ENCODE measurements at places on chromosomes 3 and 15.

- peak; percentile 45 for DNase-seq
These were observed 907 bp downstream of the PLXNA1 start for GRCh38 chr3:126983653-126984390.

GRCh38 chr3:184832044-184832443, 20.1 kb downstream of the VPS8 start:
- no peak for DNase-seq

- DNase-seq, result no peak
These were observed 29.1 kb downstream of the HDAC11 start for GRCh38 chr3:13509059-13509815.

DNA sequence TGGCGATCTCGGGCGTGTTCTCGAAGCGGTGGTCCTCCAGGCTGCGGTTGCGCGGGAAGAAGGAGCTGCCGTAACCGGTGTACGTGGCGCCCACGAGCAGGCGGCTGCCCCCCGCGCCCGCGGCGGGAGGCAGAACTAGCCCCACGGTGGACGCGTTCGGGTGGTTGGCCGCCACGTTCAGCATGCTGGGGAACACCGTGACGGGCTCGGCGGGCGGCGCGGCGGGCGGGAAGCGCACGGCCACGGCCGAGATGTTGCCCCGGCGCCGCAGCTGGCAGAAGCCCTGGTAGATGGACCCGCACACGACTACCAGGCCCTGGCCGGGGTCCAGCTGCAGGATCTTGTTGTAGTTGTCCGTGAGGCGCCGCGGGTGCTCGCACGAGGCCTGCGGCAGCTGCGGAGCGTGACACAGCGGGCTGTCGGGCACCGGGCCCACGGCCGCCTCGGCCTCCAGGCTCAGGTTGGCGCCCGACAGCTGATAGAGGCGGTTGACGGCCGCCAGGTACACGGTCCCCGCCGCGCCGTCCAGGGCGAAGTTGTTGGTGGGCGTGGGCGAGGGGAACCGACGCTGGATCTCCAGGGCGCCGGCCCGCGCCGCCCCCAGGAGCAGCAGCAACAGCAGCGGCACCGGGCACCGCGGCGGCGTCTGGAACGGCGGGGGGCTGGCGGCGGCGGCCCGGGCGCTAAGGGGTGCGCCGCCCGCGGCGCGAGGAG, 397 bp downstream of the PLXND1 start:
- DNase-seq, result no peak

GRCh38 chr3:13878281-13879101, 1.4 kb downstream of the WNT7A start:
- no peak for DNase-seq

DNA sequence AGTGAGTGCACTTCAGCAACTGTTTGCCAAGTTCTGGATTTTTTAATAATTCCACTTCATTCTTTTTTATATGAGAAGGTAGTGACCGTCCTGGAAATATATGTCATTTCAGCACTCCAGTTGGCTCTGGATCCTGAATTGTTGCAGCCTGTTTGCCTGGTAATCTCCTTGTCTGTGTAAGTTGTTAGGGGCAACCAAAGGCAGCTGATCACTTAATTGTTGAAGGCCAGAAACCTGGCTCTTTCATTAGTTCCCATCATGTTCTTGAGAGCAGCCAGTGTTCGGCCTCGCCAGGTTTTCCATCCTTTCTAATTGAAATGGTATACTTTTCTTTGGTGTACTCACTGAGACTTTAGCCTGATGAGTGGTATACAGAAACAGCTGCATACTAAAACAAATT, 168.6 kb downstream of the SOX2 start:
- DNase-seq, result no peak

DNA sequence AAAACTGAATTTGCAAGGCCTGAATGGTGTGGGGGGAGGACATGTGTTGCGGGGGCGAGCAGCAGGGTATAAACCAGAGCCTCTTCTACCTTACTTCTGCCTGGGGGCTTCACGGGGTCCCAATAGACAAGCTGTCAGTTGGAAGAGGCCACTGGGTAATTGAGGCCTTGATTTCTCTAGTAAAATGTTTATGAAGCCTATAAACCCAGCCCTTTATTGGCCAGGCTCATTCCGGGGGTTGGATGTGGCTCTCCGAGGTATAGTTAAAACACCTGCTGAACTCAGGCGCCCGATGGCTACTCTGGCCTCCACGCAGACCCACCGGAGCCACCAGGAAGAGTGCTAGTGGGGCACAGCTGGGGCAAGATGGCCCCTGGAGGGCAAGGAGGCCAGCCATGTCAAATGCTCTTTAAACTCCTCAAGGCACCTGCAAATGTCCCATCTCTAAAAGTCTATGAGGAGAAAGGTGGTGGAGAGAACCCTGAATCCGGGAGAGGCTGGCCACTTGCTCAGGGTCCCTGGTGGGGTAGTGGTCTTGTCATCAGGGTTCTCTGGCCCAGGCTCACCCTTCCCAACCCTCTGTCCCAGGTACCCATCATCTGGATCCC, 34.3 kb downstream of the IGDCC3 start:
- DNase-seq, result no peak

GRCh38 chr3:138916824-138917223, 30.1 kb downstream of the FOXL2 start:
- no peak for DNase-seq

DNA sequence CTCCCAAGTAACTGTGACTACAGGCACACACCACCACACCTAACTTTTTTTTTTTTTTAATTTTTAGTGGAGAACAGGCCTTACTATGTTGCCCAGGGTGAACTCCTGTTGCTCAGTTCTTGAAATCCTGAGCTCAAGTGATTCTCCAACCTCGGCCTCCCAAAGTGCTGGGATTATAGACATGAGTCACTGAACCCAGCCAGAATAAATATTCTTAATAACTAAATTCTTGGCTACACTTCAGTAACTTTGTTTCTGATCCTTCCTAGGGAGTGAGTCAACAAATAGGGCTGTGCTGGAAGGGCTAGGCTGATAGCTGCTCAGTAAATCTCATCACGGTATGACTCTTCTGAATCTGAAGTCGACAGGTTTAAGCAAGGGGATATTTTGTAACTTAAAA, 56.6 kb downstream of the P3H2 start:
- no peak for DNase-seq

DNA sequence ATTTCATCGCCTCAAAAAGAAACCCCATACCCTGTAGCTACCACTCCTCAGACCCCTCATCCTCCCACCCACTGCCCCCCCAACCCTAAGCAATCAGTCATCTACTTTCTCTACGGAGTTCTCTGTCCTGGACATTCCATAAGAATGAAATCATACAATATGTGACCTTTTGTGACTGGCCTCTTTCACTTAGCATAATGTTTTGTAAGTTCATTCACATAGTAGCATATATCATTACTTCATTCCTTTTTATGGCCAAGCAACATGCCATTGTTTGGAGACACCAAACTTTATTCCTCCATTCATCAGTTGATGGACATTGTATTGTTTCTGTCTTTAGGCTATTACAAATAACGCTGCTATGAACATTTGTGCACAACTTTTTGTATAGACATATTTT, 64.2 kb downstream of the TNIK start:
- DNase-seq, result no peak

DNA sequence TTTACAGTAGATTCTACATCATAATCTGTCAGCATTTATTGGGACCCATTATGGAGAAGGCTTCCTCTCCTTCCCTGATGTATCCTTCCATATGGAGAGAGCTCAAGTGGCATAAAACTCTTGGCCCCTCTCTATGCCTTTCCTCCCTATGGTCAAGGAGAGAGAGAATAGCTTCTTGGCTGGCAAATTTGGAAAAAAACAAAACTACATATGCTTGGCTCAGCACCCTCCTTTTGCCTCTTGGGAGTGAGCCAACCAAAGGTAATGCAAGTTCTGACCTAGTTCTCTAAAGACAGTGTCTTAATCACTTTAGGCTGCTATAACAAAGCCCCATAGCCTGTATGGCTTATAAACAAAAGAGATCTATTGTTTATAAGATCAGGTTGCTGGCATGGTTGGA, 37.5 kb downstream of the C3orf70 start:
- DNase-seq, result no peak

DNA sequence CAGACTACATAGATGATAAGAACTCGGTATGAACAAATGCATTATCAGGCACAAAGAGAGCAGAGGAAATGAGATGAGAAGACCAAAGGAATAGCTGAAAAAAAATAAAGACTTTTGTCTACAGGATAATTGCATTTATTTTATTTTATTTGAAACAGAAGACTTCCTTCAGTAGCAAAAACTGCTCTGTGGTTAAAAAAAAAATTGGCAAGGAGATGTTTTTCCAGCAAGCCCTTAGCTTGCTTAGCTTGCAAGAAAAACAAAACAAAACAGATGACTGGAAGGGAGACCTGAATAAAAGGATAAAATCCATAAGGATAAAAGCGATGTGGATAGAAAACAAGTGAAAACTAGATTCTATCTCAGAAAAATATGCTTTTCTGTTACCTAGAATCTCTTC, 9.1 kb upstream of the PPM1L start:
- no peak for DNase-seq

DNA sequence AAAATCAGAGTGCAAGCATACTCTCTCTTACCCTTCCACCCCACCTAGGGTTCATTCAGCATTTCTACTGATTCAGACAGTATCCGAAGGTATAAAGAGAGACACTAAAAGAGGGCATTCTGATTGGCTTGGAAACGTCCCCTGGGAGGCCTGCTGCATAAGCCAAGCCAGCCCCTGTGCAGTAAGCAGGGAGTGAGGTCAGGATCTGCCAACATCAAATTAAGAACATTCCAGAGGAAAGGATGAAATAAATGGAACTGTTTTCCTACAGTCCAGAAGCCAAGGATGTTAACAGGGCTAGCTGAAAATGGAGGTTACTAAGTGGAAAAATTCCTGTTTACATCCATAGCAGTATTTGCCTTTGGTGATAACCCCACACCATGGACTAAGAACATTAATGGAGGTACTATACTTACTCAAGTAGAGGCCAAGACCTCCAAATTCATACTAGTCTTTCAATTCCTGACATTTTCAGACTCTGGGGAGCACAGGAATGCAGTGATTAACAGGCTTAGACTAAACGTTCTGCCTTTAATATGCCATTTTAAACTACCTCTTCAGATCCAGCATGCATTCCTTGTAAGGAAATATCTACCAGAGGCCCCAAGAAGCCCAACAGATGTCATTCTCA, 34.5 kb downstream of the NPTN start:
- DNase-seq, result peak; percentile 47

DNA sequence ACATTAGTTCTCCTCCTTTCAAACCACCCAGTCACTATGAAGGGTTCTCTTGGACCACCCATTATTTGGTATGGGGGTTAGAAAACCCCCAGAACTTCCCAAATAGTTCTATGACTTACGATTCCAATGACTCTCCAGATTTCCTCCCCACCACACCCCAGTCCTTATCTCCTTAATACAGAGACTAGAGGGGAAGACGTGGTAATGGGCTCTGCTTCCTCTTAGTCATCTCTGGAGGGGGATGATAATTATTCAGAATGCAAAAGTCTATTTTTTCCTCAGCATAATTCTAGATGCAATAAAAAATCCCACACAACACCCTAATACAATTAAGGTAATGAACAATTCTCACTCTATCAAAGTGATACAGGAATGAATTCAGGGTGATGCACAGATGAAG, 48.9 kb upstream of the CFAP161 start:
- DNase-seq, result no peak

DNA sequence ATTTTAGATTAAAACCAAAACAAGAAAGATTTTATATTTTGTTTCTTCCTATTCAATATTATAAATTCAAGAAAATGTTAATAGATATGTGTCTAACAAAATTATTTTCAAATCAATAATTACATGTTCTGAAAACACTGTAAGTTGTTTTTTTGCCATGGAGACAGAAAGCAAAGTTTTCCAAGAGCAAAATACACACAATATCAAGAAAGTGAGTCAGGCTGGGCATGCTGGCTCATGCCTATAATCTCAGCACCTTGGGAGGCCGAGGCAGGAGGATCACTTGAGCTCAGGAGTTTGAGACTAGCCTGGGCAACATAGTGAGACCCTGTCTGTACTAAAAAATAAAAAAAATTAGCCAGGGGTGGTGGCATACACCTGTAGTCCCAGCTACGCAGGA, 71.7 kb downstream of the TTC23 start:
- no peak for DNase-seq

DNA sequence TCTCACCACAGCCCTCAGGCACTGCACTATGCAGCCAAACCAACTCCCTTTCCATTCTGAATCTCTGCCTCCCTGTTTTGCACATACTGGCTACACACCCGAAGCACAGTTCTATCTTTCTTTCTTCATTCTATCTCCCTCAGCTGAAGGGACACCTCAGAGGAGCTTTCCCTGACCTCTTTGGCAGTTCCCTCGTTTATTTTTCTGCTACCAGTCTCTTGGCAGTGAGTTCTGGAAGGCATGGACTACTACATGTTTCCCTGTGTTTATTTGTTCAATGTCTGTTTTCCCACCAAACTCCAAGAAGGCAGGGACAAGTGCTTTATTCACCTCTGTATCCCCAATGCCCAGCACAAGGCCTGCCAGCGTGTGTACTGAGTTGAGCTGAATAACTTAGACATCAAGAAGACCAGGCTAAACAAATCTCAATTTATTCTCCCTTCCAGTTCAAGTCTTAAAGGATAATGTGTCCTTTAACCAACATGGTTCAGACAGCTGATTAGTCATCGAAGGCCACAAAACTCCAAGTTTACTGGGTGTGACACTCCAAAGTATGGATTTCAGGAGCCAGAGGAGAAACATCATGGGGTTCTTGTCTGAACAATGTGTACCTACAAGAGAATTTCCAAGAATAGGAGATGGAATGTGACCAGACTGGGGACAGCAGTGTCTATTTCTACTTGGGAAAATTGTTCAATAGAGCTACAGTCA, 260.1 kb upstream of the CTNNB1 start:
- no peak for DNase-seq

GRCh38 chr15:58608129-58608590, 141.3 kb downstream of the ADAM10 start:
- DNase-seq, result no peak

DNA sequence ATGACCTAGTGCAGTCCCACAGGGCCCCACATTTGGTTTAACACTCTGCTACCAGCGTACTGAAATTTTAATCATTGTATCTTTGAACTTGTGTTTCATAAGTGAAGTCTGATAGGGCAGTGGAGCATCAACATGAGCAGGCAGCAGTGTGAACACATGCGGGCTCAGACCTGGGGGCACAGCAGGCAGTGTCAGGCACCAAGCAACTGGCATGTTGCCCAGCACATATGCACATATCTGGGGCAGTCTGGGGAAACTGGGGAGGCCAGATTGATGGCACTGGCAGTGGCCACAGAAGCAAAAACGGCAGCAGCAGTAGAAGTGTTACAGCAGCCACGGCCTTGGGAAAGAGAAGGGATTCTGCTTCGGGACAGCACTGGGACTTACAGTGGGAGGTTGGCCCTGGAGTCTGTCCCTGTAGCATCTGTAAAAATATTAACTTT, 353.9 kb upstream of the KCNMB2 start:
- no peak for DNase-seq
